Vagina (tissue), 2 donors: ENCODE measurements at places on chromosomes 5 and 9.

- no peaks in the 10 kb centered on the region for H3K27me3 ChIP-seq
- no peaks in the 10 kb centered on the region for H3K4me1 ChIP-seq
- no peak overlapping the region for H3K4me3 ChIP-seq
Measured at GRCh38 chr5:121797681-121798518, 53.8 kb upstream of the FTMT start.

DNA sequence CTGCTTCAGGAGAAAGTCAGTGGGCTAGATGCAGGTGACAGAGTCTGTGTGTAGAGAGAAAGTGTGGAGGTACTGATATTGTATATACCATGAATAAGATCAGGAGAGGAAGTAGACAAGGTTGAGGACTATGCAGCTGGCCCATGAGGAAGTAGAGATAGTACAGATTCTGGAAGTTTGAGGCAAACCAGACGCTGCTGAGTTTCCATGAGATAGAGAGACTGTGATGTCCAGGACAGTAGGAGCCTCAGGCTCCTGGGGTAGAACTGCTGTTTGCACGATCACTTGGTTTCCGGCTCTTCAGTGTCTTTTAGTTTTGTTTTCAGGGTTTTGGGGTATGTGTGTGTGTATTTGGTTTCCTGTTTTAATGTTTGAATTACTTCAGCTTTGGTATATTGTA, 13.6 kb downstream of the OTULINL start:
- H3K27me3 ChIP-seq, result no peaks in the 10 kb centered on the region
- H3K27ac ChIP-seq, result no peak overlapping the region
- no peak overlapping the region for H3K4me3 ChIP-seq
- no peak for DNase-seq
- H3K36me3 ChIP-seq, result no peaks in the 10 kb centered on the region

DNA sequence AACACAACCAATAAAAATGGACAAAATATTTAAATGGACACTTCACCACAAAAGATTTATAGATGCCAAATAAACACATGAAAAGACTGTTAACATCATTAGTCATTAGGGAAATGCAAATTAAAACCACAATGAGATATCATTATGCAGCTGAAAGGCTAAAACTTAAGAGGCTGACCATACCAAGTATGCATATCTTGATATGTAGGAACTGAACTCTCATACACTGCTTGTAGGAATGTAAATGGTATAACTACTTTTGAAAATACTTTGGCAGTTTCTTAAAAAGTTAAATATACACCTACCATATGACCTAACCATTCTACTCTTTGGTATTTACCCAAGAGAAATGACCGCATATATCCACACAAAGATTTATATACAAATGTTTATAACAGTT, 13.6 kb upstream of the ADAMTS12 start:
- H3K4me3 ChIP-seq, result no peak overlapping the region
- DNase-seq, result no peak
- H3K36me3 ChIP-seq, result no peaks in the 10 kb centered on the region
- H3K4me1 ChIP-seq, result no peaks in the 10 kb centered on the region
- no peak overlapping the region for H3K27ac ChIP-seq

GRCh38 chr5:74966141-74967026, 86.0 kb downstream of the GCNT4 start:
- no peak overlapping the region for H3K27ac ChIP-seq
- H3K36me3 ChIP-seq, result no peaks in the 10 kb centered on the region
- DNase-seq, result no peak
- H3K27me3 ChIP-seq, result no peaks in the 10 kb centered on the region
- no peak overlapping the region for H3K4me3 ChIP-seq

DNA sequence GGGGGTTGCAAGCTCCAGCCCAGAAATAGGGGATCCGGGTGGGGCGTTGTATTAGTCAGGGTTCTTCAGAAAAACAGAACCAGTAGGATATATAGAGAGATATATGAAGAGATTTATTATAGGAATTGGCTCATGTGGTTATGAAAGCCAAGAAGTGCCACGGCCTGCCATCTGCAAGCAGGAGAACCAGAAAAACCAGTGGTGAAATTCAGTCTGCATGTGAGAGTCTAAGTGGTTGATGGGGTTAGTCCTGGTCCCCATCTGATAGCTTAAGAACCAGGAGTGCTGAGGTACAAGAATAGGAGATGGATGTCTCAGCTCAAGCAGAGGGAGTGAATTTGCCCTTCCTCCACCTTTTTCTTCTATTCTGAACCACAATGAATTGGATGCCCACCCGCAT, 123.4 kb upstream of the APC start:
- H3K27me3 ChIP-seq, result no peaks in the 10 kb centered on the region
- no peaks in the 10 kb centered on the region for H3K4me1 ChIP-seq
- DNase-seq, result no peak
- H3K4me3 ChIP-seq, result no peak overlapping the region
- no peaks in the 10 kb centered on the region for H3K36me3 ChIP-seq

DNA sequence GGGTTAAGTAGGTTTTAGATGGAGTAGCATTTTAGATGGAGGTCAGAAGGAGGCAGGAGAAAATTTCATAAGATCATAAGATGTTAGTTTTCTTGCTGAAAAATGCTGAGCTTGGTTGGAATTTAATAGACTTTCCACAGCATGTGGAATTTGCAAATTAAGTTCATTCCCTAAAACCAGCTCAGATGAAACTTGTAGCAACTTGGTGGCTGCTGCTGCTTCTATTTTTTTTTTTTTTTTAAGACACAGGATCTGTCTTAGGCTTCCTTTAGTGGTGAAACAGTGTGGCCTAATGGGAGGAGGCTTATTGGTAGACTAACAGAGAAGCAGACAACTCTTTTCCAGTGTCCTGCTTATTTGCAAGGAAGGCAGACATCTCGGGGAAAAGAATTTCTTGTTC, 154.5 kb downstream of the AOPEP start:
- H3K36me3 ChIP-seq, result no peaks in the 10 kb centered on the region
- H3K4me1 ChIP-seq, result peaks cover 25% of the 10 kb centered on the region
- H3K4me3 ChIP-seq, result no peak overlapping the region
- H3K27me3 ChIP-seq, result no peaks in the 10 kb centered on the region
- no peak for DNase-seq
- H3K27ac ChIP-seq, result peak overlapping the region; percentile 44

DNA sequence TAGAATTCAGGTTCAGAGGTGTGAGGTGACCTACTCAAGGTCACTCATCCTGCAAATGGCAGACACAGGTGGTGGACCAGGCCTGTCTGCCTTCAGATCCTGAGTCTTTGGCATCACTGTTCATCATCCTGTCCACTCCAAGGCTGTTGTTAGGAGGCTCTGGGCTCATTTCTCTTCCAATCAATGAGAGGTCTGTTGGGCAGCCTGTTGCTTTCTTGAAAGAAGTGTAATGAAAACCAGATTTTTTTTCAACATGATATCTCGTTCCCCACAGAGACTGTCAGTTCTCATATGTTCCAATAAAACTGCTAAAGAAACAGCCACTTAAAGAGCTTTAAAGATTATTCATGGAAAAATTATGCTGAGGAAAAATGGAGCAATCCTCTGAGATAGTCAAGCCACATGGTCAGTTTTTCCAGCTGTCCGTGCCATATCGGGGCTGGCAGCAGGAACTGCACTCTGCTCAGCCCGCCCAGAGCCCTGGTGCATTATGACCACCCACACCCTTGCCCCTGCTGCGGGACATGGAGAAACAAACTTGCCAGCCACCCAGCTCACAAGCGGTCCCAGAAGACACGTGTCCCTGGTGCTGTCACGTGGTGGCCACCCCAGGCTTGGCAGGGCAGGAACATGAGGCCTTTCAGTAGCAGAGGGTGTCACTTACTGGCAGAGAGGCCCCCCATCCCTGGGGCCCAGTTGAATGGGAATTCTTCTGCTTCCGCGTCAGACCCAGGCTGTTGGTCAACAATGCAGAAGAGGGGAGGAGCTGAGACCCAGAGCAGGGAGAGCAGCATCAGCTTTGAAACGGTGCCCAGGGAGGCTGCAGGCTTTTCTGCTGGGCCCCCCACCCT, 63.7 kb upstream of the ANGPTL2 start:
- H3K4me3 ChIP-seq, result peak overlapping the region; percentile 20
- H3K36me3 ChIP-seq, result no peaks in the 10 kb centered on the region
- H3K27ac ChIP-seq, result peak overlapping the region; percentile 90

GRCh38 chr5:154236536-154237375, 46.2 kb downstream of the GALNT10 start:
- H3K27me3 ChIP-seq, result no peaks in the 10 kb centered on the region
- peaks cover 6% of the 10 kb centered on the region for H3K4me1 ChIP-seq
- H3K36me3 ChIP-seq, result no peaks in the 10 kb centered on the region
- H3K4me3 ChIP-seq, result no peak overlapping the region

DNA sequence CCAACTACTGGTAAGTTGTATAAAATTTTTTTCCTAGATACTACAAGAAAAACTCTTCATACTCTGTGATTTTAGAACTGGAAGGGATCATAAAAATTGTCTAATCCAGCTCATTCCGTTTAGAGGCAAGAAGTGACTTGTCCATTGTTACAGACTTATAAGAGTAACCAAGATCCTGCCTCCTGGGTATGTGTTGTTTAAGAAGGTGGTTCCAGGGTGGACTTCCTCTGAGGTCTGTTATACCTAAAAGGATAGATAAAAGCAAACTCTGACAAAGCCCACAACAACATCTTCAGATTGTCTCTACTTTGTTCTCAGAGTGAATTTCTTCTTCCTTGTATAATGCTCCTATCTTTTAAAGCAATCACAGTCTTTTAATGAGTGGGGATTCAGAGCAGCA, 24.2 kb downstream of the TGFBR1 start:
- H3K4me1 ChIP-seq, result peaks cover 33% of the 10 kb centered on the region
- no peak for DNase-seq
- no peaks in the 10 kb centered on the region for H3K27me3 ChIP-seq
- no peaks in the 10 kb centered on the region for H3K36me3 ChIP-seq
- no peak overlapping the region for H3K4me3 ChIP-seq
- no peak overlapping the region for H3K27ac ChIP-seq

DNA sequence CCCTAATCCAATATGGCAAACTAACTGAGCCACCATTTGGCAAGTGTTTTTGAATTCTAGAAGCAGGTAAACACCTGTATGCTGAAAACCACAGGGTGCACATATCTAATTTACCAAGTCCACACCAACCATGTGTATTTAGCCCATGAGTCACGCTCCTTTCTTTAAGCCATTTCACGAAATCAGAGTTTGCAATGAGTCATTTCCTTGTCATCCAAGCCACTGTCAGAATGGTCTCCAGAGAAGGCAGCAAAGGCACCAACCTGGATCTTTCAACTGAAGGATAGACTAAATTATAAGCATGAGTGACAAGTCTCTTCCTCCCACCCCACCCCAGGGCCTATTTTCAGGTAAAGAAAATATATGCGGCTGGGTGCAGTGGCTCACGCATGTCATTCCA, 110.0 kb downstream of the PAX5 start:
- no peak overlapping the region for H3K27ac ChIP-seq
- H3K36me3 ChIP-seq, result no peaks in the 10 kb centered on the region
- no peak overlapping the region for H3K4me3 ChIP-seq
- no peaks in the 10 kb centered on the region for H3K27me3 ChIP-seq
- DNase-seq, result no peak
- H3K4me1 ChIP-seq, result no peaks in the 10 kb centered on the region

- H3K4me1 ChIP-seq, result peaks cover 21% of the 10 kb centered on the region
- H3K4me3 ChIP-seq, result no peak overlapping the region
- no peaks in the 10 kb centered on the region for H3K36me3 ChIP-seq
Measured at GRCh38 chr5:141947316-141947715, 10.7 kb downstream of the PCDH12 start.

GRCh38 chr5:167943343-167943742, 348.1 kb upstream of the WWC1 start:
- no peak overlapping the region for H3K27ac ChIP-seq
- H3K4me3 ChIP-seq, result no peak overlapping the region
- DNase-seq, result no peak
- no peaks in the 10 kb centered on the region for H3K36me3 ChIP-seq

- no peak for DNase-seq
- H3K36me3 ChIP-seq, result no peaks in the 10 kb centered on the region
- no peaks in the 10 kb centered on the region for H3K4me1 ChIP-seq
- no peak overlapping the region for H3K27ac ChIP-seq
- H3K27me3 ChIP-seq, result no peaks in the 10 kb centered on the region
Measured at GRCh38 chr9:109192732-109193361, 25.8 kb upstream of the FRRS1L start.

DNA sequence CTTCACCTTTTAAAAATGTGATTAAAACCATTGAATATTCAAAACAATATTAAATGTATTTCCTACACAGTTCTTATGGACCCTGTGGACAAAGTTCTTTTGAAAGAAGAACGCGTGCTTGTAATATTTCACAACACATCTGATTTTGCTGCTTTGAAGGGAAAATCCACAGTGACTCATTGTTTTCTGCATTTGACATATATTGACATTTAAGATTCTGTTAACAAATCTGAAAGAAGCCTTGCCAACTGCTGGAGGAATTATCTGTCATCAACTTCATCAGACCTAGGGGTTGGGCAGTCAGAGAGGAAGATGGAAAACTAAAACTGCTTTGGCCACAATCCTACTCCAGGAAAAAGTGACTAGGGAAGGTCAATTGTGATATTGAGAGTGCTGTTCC, 56.9 kb upstream of the RASEF start:
- H3K27me3 ChIP-seq, result no peaks in the 10 kb centered on the region
- H3K36me3 ChIP-seq, result no peaks in the 10 kb centered on the region
- H3K27ac ChIP-seq, result no peak overlapping the region
- no peak overlapping the region for H3K4me3 ChIP-seq
- no peak for DNase-seq
- H3K4me1 ChIP-seq, result no peaks in the 10 kb centered on the region

DNA sequence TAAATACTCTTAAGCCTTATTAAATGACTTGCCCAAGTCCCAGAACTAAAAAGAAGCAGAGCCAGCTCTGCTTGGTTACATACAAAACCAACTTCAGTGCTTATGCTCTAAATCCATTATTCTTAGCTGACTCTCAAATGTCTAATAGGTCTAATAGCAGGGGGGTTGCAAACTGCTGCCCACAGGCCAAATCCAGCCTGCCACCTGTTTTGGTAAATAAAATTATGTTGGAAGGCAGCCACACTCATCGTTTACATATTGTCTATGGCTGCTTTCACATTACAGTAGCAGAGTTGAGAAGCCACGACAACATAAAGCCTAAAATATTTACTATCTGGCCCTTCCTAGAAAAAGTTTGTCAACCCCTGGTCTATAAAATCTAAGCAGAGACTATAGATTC, 69.0 kb downstream of the KLHL3 start:
- no peak for DNase-seq
- peak overlapping the region; percentile 64 for H3K27ac ChIP-seq
- no peaks in the 10 kb centered on the region for H3K36me3 ChIP-seq
- H3K4me3 ChIP-seq, result no peak overlapping the region
- peaks cover 11% of the 10 kb centered on the region for H3K4me1 ChIP-seq
- no peaks in the 10 kb centered on the region for H3K27me3 ChIP-seq

GRCh38 chr9:113538131-113538530, 74.6 kb downstream of the RGS3 start:
- no peaks in the 10 kb centered on the region for H3K27me3 ChIP-seq
- peaks cover 5% of the 10 kb centered on the region for H3K4me1 ChIP-seq
- DNase-seq, result no peak
- no peak overlapping the region for H3K4me3 ChIP-seq
- no peaks in the 10 kb centered on the region for H3K36me3 ChIP-seq
- no peak overlapping the region for H3K27ac ChIP-seq

- H3K36me3 ChIP-seq, result no peaks in the 10 kb centered on the region
- no peak for DNase-seq
- no peak overlapping the region for H3K27ac ChIP-seq
- H3K4me1 ChIP-seq, result no peaks in the 10 kb centered on the region
Measured at GRCh38 chr5:26802944-26803343, 235.4 kb downstream of the CDH9 start.

GRCh38 chr5:14281746-14282181, 138.6 kb downstream of the TRIO start:
- DNase-seq, result no peak
- no peak overlapping the region for H3K4me3 ChIP-seq
- H3K36me3 ChIP-seq, result peaks cover 8% of the 10 kb centered on the region
- no peaks in the 10 kb centered on the region for H3K4me1 ChIP-seq
